ENCODE measurements at places on chromosomes 1 and 21.

DNA sequence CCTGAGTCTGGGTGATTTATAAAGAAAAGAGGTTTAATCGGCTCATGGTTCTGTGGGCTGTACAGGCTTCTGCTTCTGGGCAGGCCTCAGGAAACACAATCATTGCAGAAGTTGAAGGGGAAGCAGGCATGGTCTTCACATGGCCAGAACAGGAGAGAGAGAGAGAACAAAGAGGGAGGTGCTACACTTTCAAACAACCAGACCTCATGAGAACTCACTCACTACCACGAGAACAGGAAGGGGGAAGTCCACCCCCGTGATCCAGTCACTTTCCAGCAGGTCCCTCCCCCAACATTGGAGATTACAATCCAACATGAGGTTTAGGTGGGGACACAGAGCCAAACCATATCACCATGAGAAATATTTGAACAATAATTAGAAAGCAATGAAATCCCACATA lies 222.9 kb downstream of the FAM72C start:
- DNase-seq, result no peak

DNA sequence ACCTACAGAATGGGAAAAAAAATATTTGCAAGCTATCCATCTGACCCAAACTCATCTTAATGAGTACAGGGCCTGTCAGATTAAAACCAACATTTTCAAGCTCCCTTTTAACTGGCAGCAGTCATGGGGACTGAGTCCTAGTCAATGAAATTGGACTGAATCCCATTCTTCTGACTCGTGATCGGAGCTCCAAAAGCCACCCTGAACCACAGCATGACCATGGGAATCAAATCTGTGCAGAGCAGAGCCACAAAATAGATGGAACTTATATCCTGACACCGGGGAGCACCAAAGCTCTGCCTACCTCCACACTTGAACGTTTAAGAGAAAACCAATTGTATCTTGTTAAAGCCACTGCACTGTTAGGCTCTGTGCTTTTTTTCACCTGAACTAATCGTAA lies 5.0 kb upstream of the RWDD3 start:
- no peak for DNase-seq

DNA sequence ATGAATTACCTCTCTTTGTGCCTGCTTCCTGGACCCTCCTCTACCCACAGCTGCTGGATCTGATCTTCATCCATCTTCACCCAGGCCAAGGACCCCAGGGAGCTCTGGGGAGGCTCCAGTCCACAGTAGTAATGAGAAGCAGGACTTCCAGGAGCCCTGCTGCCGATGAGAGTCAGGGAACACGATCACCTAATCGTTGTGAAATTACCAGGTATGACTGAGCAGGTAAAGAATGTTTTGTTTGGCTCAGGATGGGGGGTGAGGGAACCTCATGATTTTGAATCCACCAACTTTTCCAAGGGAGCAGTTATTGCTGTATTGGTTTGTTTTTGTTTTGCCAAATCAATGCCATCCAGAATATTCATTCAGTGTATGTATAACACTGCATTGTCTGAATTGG lies 454.0 kb downstream of the PLPP3 start:
- DNase-seq, result no peak

- no peak for DNase-seq
These were observed 8.0 kb upstream of the CCDC190 start for GRCh38 chr1:162868972-162869371.

GRCh38 chr1:168019407-168019806 lies 82.5 kb upstream of the MPC2 start:
- no peak for DNase-seq

GRCh38 chr1:21384620-21385019 lies 55.3 kb upstream of the NBPF3 start:
- DNase-seq, result no peak

DNA sequence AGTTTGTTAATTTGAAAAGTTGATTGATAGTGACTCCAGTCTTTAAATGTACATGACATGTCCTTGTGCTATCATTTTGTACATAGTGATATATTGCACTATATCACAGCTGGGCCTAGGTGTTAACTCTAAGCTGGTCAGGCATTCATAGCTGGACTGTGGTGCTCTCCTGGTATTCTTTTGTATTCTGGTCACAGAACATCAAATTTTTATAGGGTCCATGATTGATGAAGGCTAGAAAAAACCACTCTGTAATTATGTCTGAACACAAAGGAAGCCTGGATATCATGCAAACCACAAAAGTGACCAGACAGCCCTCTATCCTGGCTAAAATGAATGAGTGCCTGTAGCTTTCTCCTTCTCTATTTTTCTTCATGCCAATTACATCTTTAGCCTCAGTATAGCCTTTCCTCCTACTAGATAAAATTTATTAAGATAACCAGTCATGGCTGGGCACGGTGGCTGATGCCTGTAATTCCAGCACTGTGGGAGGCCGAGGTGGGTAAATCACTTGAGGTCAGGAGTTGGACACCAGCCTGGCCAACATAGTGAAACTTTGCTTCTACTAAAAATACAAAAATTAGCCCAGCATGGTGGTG lies 134.9 kb upstream of the B3GALT2 start:
- DNase-seq, result no peak

GRCh38 chr1:224383218-224383617 lies 26.5 kb downstream of the CNIH4 start:
- DNase-seq, result no peak

GRCh38 chr1:54583871-54584270 lies 35.8 kb downstream of the ACOT11 start:
- DNase-seq, result no peak

GRCh38 chr1:230307213-230307612 lies 118.9 kb downstream of the PGBD5 start:
- no peak for DNase-seq

DNA sequence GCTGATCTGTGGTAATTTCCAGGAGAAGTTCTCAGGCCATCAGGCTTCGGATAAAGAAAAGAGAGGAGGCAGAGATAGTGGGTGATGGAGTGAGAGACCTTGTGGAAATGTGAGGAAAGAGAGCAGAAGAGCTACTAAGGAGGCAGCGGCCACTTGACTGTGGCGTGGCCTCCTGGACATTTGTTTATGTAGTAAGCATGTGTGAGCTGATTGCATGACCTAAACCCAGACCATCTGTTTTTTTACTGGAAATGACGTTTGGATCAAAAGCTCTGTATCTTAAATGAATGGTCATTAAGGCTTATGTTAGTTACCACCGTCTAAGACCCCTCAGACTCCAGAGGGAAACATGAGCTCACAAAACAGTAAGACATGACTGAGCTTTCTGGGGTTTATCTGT lies 13.6 kb downstream of the ATP1B1 start:
- DNase-seq, result no peak

DNA sequence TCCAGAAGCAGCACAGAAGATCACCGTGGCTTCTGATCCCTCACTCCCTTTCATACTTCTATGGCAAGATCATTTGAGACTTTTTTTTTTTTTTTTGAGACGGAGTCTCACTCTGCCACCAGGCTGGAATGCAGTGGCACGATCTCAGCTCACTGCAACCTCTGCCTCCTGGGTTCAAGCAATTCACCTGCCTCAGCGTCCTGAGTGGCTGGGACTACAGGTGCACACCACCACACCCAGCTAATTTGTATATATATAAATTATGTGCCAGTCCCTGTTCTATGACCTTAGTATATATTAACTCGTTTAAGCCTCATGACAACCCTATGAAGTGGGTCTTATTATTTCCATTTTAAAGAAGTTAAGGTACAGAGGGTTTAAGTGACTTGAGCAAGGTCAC lies 298.5 kb downstream of the VAV3 start:
- DNase-seq, result no peak

DNA sequence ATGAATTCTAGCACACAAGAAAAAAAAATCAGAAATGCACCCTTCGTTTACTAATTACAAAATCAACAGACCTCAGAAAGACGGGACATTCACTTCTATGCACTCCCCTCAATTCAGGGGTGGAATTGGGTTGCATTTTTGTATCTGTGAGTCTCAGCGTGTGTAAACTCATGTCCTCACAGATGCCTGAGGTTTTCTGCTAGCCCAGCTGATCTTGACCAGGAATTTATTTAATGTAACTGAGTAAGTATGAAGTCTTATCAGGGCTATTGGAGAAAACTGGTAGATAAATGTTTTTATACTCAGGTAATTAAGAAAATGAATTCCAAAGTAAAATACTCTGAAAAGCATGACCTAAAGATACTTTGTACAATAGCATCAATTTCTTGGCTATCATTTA lies 167.7 kb downstream of the RUNX1 start:
- no peak for DNase-seq

- no peak for DNase-seq
These were observed 9.1 kb upstream of the TRABD2B start for GRCh38 chr1:48006264-48006663.

DNA sequence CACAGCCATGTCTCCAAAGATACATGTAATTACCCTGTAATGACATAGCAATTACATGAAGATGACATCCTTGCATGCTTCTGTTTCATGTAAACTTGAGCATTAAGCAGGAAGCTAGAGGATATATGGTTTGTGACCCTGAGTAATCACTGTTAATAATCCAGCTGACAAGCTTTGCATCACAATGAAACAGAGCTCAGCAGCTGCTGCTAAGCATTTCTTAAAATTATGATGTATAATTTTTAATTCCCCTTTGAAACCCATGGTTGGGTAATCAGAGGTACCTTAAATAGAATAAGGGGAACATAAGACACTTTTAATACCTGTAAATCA lies 293.5 kb downstream of the NTNG1 start:
- no peak for DNase-seq

GRCh38 chr1:43982808-43983207 lies 3.8 kb downstream of the B4GALT2 start:
- no peak for DNase-seq

GRCh38 chr1:145990249-145990855 lies 6.0 kb downstream of the TXNIP start:
- no peak for DNase-seq

DNA sequence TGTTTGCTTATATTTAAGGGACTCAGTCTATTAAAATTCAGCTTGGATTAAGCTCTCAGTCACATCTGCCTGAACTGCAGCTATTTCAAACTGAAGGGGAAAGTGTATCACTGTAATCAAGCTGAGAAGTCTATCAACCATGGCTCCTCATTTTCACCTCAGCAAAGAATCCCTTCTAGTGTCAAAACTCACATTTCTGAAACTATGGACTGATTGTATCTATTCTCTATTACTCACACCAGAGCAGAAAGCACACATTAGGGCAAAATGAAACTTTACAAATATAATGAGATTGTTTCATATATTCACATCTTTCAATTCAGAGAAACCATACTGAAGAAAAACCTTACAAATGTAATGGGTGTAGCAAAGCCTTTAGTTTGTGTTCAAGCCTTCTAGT lies 14.6 kb upstream of the C1orf146 start:
- DNase-seq, result no peak

- no peak for DNase-seq
These were observed 1.2 kb downstream of the HP1BP3 start for GRCh38 chr1:20785907-20786252.

GRCh38 chr1:41540886-41541591 lies 56.6 kb upstream of the EDN2 start:
- no peak for DNase-seq

DNA sequence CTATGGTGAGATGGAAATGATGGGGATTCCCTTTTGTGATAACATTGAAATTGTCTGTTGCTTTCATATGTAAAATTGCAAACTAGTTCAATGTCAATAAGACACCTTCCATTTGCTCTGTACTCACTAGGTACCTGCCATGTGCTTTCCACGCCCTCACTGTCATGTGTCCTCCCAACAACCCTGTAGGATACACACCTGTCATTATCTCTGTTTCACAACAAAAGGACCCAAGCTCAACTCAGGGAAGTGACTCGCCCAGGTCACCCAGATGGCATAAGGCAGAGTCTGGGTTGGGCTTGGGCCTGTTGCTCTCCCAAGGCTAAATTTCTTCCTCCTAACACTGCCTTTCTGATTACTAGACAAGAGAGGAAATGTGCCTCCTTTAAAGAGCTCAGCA lies 45.3 kb upstream of the MCOLN3 start:
- DNase-seq, result no peak

DNA sequence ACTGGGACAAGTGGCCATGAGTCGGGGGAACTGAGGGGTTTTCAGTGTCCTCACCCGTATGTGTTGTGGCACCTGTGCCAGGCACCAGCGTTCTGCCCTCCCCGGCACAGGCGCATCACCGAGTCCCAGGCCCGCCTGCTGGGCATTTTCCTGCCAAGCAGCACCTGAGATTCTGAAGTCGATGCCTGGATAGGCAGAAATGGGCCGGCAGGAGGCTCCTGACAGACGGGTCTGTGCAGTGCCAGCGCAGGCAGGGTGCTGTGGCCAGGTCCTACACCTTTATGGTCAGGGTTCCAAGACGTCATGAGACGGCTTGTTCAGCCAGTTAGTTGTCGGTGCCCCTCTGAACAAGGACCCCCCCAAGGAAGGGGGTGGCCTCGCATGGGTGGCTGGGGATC lies 10.6 kb downstream of the FAAP20 start:
- DNase-seq, result no peak

GRCh38 chr1:99049745-99050144 lies 45.1 kb upstream of the PLPPR5 start:
- no peak for DNase-seq

- DNase-seq, result no peak
These were observed 20.4 kb downstream of the SLC25A33 start for GRCh38 chr1:9559673-9560072.

DNA sequence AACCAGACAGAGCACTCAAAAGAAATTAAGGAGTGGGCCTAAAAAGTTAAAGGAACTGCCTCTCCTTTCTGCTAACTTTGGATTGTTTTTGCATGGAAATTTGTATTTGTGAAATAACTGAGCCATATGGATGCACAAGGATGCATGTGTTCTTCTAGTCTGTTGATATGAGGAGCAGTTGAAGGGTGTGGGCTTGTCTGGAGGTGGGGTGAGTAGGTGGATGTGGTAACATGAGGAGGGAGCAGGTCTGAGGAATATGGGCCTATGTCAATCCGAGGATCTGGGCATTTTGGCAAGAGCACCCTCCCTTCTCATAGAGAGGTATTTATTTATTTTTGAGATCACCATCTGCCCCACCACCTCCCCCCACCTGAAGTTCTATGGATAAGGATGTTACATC lies 13.4 kb downstream of the CACNA1E start:
- no peak for DNase-seq

GRCh38 chr1:169118227-169118626 lies 11.7 kb downstream of the ATP1B1 start:
- no peak for DNase-seq

DNA sequence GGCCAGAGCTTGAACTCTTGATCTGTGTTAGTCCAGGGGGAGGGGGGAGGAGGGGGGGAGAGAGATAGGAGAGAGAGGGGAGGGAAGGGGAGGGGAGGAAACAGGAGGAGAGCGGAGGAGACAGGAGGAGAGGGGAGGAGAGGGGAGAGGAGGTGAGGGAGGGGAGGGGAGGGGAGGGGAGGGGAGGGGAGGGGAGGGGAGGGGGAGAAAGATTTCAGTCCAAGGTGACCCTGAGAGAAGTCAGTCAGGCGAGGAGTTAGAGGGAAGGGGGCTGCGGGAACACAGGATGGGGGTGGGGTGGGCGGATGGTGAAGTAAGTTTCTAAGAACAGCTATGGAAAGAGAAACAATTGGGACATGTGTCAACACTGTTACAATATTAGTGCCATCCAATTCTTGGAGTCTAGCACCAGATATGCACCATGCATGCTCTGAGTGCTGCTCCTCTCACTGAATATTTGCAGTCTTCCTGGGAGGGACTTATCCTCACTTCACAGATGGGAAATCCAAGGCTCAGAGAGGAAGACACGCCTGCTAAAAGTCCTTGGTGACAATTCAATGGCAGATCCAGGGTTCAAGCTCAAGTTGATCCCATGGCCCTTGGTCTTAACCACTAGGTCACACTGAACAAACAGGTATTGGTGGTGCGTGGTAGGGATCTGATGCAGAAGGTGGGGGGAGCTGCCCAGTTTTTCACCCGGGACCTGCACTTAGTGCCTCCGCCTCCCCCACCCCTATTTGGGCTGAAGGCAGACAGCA lies 42.5 kb upstream of the ECE1 start:
- DNase-seq, result no peak
